ENCODE measurements at places on chromosomes 11 and 22.

DNA sequence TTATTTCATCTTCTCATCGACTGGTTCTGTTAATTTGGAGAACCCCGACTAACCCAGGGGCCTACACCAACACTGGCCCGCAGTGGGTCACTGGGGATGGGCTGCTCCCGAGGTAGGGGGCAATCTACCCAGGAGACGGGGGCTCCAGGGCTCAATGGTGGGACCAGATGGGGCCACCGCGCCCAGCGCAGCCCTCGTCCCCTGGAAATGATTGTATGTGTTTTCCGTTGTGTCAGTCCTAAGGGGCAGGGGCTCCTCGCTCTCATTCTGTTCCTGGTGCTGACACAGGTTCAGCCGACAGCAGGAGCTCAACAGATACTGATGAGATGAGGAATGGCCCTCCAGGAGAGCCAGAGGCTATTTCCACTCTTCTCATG lies 20.7 kb downstream of the A4GALT start:
- DNase-seq, result no peak

DNA sequence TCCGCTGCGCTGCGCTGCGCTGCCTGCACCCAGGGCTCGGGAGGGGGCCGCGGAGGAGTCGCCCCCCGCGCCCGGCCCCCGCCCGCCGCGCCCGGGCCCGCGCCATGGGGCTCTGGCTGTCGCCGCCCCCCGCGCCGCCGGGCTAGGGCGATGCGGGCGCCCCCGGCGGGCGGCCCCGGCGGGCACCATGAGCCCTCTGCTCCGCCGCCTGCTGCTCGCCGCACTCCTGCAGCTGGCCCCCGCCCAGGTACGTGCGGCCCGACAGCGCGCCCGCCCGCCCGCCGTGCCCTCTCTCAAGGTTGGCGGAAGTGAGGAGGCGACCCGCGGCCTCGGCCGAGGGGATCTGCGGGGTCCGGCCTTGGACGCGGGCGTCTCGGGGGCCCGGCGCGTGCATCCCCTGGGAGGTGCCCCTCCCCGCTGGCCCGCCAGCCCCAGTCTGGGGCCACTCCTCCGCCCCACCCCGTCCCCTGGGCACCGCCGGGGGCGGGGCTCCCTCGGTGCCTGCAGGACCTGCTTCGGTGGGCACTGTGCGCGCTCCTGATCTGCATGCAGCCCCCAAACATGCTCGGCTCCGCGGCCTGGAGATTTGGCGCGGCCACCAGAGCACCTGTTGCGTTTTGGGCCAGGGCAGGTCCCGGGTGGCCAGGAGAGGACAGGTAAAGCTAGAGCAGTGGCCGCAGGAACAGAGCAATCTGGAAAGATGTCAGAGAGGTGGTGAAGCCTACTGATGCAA lies 429 bp downstream of the VEGFB start:
- DNase-seq, result peak; percentile 27

DNA sequence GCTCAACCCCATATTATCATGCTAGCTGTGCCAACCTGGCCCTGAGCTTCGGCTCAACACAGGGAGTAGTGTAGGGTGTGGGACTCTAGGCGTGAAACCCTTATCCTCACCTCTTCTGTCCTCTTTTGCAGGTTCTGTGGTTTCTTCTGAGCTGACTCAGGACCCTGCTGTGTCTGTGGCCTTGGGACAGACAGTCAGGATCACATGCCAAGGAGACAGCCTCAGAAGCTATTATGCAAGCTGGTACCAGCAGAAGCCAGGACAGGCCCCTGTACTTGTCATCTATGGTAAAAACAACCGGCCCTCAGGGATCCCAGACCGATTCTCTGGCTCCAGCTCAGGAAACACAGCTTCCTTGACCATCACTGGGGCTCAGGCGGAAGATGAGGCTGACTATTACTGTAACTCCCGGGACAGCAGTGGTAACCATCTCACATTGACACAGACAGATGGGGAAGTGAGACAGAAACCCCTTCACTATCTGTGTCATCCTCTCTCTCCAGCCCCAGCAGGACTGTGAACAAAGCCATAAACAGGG lies 76.4 kb downstream of the GGTLC2 start:
- no peak for DNase-seq

- no peak for DNase-seq
Observed at GRCh38 chr22:45885171-45885840, 91.7 kb downstream of the WNT7B start.

DNA sequence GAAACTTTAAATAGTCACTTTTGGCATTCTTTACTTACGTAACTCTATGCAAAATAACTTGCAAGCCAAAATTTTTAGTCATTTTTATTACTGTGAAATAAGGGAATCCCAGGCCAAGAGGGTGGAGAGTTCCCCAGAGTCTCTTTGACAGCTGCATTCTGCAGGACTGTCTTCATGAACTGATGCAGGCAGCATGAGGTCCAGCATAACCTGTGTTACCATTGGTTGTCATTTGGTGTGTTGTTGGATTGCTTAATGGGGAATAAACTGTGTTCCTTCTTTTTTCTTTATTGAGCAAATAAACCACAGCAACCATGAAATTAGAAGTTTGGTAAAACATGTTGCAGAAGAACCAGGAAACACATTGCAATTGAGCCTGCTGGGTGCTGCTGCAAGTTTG lies 24.6 kb downstream of the MMP27 start:
- DNase-seq, result no peak

- no peak for DNase-seq
Observed at GRCh38 chr11:96242191-96242847, 100.7 kb downstream of the MAML2 start.

GRCh38 chr22:18113680-18114394 lies 3.2 kb downstream of the TUBA8 start:
- DNase-seq, result no peak

DNA sequence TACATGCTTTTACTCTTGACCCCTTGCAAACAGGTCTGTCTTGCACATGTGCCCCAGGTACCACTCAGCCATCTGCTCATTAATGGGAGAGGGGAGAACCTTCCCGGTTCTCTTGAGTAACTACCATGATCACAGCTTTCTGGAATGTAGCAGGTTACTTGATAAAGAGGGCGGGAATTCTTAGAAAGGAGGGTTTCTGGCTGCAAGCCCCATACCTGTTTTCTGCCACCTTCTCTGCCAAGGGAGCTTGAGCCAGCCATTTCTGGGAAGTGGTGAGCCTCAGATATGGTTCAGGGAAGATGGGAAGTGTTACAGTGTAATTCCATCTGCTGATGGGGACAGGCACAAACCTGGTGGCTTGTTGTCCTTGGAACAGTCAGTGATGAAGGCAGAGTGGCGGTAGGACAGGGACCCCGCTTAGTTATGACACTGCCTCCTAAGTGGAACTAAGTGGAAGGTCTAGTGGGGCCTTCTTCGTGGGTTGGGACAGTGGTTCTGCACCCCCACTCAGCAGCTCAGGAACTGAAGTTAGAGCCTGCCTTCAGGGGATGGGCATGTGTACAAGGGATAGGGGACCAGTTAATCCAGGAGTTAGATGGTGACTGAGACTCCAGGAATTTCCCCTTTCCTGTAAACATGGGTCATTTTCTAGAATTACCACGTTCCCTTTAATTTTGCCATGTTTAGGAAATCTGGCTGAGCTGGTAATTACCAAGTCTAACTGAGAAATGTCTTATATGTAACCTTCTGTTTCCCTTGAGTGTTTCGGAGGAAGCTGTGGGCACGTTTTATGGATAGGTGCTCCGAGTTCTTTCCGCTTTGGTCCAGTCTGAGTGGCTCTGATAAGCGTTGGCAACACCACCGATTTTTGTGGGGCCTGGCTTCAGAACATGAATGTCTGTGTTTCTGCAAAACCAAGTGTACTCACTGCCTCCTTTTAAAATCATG lies 35.3 kb downstream of the BCR start:
- no peak for DNase-seq
